ENCODE measurements at places on chromosomes 12 and 14.

GRCh38 chr12:67632005-67632404 is 16.5 kb upstream of the DYRK2 start:
- DNase-seq: no peak

- DNase-seq: no peak
Observed at GRCh38 chr12:15172060-15172822, 49.0 kb downstream of the RERG start.

DNA sequence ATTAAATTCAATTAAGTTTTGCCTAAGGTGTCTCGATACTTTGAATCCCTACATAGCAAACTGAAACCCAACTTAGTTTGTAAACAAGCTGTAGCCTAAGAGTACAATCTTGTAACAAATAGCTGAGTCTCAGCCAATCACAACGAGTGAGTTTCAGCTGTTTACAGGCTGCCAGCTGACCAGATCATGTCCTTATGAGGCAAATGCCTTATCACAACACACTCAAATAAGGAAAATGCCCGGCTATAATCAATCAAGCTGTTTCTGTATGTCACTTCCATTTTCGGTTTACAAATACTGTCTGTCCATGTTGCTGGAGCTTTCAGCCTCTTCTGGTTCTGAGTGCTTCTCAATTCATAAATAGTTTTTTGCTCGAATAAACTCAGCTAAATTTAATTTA is 943.8 kb downstream of the SLC16A7 start:
- DNase-seq: no peak

GRCh38 chr14:66405158-66405557 is 81.0 kb upstream of the CCDC196 start:
- no peak for DNase-seq

- no peak for DNase-seq
Observed at GRCh38 chr12:7117670-7118069, 8.7 kb upstream of the C1RL start.

DNA sequence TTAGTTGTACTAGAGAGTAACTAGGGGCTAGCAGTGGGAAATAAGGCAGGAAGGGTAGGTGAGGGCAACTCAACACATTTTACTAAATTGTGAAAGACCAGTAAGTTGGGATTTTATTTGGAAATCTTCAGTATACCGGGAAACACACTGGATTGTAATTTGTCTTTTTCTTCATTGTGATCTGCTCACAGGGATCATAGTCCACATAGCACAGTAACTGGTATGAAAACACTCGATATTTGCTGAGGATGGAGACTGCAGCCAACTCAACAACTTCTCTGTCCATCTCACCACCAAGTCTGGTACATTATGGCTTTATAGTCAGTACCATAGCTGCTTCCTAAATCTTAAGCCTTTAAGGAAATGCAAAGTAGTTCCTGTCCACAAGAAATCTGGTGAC is 2.5 kb downstream of the SLIRP start:
- DNase-seq: no peak

GRCh38 chr12:108099073-108099472 is 30.0 kb upstream of the WSCD2 start:
- DNase-seq: no peak

DNA sequence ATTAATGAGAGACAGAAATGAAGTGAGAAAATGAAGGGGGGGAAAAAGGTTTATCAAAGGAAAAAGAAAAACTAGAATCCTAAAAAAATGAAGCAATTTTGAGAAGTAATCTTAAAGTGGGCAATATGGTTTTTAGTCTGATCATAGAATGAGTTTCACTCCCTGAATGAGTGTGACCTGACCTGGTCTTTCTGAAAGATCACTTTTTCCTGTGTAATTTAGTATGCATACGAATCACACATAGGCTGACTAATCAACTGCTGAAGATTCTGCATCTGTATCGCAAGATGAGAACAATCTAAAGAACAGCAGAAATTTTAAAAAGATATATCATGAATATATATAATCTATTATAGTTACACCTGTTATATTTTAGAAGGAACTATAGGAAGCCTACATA is 11.3 kb downstream of the GNPTAB start:
- no peak for DNase-seq

- no peak for DNase-seq
Observed at GRCh38 chr12:92765871-92766270, 63.1 kb downstream of the PLEKHG7 start.

GRCh38 chr12:113268621-113269020 is 47.4 kb downstream of the TPCN1 start:
- DNase-seq: no peak

GRCh38 chr14:66111891-66112290 is 374.3 kb upstream of the CCDC196 start:
- no peak for DNase-seq

- DNase-seq: no peak
Observed at GRCh38 chr14:64806202-64806861, 73.4 kb downstream of the SPTB start.

DNA sequence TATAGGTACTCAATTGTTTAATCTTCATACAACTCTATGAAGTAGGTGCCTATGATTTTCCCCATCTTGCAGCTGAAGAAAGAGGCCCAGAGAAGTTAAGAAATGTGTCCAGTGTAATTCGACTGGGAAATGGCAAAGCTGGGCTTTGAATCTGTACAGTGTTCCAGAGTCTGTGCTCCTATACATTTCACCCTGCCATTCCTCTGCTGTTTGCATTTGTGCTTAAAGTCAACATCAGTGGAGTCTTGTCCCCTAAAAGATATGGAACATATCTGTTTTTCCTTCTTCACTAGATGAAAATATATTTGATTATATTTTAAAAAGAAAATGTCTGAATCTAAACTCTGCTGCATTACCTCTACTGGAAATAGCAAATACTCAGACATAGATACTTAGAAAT is 88.6 kb downstream of the SEC23A start:
- no peak for DNase-seq

- DNase-seq: no peak
Observed at GRCh38 chr12:77152623-77153193, 87.3 kb upstream of the E2F7 start.

DNA sequence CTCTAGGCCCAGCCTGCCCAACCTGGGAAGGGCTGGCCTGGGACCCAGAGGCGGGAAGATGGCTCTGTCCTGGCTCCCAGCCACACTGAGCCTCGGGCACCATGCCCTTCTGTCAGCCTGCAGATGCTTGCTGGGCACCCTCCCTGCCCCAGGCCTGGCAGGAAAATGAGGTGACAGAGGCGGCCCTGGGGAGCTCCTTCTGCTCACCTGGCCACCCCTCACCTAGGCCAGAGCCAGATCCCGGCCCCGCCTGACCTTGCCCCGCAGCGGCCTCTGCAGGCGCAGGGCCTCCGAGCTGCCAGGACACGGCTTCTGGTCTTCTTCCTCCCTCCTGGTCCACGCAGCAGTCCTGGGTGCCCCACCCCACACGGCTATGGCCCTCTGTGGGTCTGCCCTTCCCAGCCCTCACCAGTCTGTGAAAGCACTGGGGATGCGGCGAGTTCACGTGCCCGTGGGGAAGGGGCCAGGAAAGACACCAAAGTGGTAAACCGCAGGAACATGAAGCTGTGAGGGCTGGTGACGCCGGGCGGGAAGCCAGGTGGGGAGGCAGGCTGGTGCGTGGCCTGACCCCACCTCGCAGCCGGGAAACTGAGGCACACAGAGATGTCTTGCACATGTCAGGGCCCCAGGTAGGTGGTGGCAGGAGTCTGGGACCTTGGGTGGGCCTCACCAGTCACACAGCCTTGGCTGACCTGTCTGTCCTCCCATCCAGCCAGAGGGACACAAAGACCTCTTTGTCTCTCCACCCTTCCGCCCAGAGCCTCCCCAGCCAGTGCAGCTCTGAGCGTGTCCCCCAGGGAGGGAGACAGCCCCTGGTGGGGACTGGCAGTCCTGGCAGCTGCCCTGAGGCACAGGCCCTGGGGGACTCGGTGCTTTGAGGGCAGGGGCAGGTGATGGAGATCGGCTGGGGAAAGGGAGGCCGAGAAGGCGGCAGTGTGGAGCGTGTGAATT is 12.8 kb downstream of the BAG5 start:
- DNase-seq: no peak

DNA sequence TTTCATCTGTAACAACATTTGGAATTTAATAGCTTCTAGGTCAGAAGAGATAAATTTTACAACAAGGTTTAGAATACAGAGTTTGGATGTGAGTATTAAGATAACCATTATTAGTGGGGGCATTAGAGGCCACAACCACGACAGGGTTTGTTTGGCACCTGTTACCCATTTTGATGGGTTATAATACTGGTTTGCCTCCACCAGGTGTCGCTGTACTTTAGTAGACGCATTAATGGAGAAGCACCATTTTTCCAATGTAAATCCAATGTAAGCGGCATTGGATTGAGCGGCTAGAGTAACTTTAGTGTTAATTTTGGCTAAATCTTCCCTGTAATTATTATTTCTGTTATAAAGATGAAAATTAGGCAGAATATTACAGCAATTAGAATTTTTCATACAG is 136.2 kb downstream of the SLCO1B3 start:
- peak; percentile 61 for DNase-seq

GRCh38 chr12:2941524-2941923 is 17.7 kb upstream of the TEAD4 start:
- no peak for DNase-seq

DNA sequence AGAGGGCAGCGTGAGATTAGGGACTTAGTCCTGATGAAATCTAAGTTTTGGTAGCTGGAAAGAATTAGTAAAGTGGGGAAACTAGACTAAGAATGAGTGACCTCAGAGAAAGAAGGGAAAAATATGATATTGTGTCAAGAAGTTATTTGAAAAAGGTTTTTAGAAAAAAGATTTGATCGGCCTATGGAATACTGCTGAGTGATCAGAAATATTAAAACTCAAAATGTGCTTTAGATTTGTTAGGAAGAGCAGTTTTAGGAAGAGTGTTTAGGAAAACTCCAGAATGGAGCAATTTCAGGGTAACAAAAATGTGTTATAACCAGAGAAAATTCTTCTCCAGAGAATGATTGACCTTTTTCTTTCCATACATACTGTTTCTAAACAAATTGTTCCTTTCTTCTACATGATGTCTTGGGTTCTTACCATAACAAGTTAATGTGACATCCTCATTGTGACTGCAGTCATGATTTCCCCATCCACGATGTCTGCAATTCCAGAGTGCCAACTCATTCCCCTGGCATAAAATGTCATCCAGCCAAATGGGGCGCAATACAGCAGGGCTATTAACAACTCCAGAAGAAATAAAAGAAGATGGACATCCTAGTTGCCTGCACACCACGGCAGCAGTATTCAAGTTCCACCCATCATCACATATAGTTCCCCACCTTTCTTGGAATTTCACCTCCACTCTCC is 11.8 kb downstream of the CD163L1 start:
- no peak for DNase-seq

- DNase-seq: no peak
Observed at GRCh38 chr12:90129366-90130030, 420.9 kb upstream of the ATP2B1 start.

DNA sequence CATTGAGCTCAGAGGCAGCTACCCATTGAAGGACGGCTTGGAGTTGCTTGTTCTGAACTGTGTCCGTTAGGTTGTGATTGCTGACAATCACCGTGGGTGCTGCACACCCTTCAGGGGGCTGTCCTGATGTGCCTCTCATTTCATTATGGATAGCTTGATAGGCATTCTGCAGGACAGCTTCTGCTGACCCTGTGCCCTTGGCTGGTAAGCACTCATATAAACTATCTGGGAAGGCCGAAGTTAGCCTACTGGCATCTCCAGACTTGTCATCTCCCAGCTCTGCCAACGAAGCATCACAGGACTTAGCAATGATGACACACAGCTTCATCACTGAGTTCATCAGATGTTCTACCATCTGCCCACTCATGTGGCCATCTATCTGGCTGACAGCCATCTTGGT is 22.3 kb downstream of the AKAP3 start:
- DNase-seq: no peak

DNA sequence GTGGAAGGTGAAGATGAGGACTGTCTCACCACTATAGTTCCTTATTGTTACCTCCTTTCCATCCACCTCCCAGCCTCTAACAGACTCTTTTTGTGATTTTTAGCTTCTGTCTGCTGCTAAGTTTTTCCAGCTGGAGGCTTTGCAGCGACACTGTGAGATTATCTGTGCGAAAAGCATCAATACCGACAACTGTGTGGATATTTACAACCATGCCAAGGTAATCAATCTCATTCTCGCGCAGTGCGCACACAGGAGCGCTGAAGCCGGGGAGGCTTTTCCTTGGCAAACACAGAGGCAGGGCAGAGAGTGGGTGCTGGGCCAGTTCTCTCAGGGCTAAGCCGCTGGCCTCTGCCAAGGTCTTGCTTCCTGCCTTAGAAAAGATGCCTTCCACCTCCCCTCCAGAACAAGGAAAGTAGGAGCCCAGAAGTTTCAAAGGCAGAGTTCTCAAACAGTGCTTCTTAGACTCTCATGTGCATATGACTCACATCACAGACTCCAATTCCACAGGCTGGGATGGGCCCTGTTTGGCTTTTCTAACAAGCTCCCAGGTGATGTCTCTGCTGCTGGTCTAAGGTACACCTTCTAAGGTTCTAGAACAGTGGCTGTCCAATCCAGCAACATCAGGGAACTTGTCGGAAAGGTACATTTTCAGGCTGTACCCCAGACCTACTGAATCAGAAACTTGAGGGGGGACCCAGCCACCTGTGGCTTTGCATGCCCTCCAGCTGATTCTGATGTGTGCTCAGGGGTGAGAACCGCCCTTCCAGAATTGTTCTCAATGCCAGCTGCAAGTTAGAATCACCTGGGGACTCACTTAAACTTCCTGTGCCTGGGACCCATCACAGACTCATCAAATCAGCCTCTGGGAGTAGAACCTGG is 33.8 kb upstream of the PWP1 start:
- DNase-seq: no peak

GRCh38 chr12:115362339-115362976 is 678.5 kb upstream of the TBX3 start:
- no peak for DNase-seq

- DNase-seq: no peak
Observed at GRCh38 chr12:48030173-48030650, 25.9 kb upstream of the COL2A1 start.

- DNase-seq: no peak
Observed at GRCh38 chr14:71620401-71620800, 311.8 kb upstream of the RGS6 start.

GRCh38 chr12:119989731-119990381 is 820 bp downstream of the BICDL1 start:
- DNase-seq: peak; percentile 9

DNA sequence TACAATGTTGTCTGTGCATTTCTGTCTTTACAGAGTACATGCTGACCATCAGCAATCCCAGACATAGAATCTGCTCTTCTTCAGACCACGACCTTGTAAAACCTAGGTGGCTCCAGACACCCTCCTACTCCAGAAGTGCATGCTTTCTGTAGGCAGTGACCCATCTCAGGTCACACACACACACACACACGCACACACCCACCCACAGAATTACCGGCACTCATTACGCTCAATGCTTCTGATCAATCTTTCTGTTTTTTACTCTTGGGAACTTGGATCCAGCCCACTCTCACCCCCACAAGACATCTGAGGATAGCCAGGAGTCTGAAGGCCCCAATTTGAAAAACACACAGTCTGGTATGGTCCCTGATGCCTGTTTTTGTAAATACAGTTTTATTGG is 7.5 kb upstream of the TSPAN9 start:
- no peak for DNase-seq

DNA sequence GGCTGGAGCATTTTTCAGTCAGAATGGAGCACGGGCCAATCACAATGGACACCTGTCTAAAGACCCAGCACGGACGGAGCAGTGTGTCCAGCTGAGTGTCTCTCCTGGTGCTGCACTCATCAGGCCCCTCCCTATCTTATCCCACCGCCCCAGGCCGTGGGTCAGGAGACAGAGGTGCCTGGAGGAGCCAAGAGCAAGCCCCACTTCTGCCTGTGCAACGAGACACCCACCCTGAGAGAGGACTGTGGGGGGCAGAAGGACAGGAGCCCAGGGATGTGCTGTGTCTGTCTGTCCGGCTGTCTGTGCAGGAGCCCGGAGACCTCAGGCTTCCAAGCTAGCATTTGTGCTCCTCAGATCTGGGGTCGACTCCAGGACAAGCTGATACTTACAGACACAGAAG is 69.6 kb upstream of the SFSWAP start:
- no peak for DNase-seq

All from H1 (cell line).